ENCODE measurements at places on chromosomes 6 and 20.

GRCh38 chr20:20427227-20427864 is 59.4 kb downstream of the INSM1 start:
- DNase-seq, result no peak

DNA sequence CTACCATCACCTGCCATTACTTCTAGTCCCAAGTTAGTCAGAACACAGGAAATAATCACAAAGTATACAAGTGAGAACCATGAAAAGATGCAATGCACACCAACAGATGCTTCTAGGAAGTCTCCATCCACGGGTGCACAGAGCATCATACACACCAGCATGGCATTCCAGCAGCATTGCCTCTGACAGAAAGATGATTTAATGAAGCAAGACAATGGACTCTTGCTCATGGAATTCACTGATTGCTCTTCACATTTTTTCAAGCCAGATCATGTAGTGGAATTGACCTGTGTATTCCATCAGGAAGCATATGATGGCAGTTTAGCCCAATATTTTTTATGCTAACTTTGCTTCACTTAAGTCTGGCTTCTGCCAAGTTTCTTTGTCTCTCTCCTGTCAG is 406.3 kb upstream of the RGS17 start:
- no peak for DNase-seq

- DNase-seq, result no peak
These were observed 77.8 kb upstream of the PHACTR3 start for GRCh38 chr20:59526242-59527225.

DNA sequence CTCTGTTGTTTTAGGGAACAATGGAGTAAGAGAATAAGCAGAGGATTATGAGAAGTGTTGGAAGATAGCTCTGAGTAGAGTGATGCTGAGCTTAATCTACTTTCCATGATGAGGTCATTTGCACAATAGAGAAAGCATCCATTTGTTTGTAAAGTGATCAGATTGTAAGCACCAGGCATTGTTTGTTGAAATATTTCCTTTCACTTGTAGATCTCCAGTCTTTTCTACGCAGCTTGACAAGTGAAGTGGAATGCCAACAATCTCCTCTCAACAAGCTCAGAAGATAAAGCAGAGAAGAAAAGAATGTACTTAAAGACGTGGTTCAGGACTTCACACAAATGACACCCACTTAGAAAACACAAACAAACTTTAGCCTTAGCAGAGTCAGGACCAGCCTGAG is 80.1 kb upstream of the MARCKS start:
- no peak for DNase-seq

DNA sequence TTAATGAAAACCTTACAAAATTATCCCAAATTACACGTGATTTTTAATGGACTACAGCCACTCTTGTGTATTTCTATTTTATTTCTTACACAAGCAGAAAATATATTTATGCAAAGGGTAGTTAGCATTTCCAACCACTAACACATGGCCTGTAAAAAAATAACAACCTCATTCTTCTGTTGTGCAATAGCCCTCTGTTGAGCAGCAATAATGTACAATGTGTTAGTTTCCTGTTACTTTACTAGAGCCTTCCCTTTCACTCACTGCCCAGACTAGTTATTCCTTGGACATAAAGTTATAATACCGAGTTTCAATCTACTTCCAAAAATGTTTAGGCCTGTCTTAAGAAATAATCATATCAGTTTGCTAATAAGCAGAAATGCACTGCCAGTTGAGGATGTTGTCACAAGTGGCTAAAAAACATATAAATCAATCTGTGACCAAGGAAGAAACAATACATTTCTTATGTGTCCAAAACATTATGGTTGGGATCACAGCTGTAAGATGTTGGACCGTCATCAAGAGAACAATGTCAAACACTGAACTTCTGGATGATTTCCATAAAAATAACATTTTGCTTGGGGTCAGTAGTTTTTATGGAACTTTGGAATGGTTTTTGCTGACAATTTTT is 73.6 kb upstream of the RNF146 start:
- no peak for DNase-seq

GRCh38 chr6:159689001-159689400 is 4.0 kb downstream of the SOD2 start:
- no peak for DNase-seq

GRCh38 chr20:17391127-17391771 is 139.9 kb downstream of the BFSP1 start:
- no peak for DNase-seq

GRCh38 chr20:58405504-58406291 is 16.7 kb downstream of the VAPB start:
- DNase-seq, result no peak

DNA sequence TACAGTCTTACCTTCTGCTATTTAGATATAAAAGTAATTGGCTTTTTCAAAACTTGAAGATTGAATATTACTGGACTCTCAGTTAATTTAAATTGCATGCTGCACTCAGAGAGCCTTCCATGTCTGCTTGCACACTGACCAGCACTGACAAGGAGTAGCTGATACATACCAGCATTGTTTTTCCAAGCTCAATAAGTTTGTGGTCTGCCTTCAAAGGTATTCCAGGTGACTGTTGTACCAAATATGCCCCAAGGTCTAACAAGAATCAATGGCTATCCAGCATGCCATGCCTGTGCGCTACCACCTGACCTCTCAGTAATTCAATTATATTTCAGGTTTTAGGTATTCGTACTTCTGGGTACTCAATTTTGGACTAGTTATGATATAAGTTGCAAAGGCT is 30.0 kb downstream of the BEND6 start:
- no peak for DNase-seq

- DNase-seq, result no peak
These were observed 423.2 kb upstream of the JARID2 start for GRCh38 chr6:14822679-14823078.

- no peak for DNase-seq
These were observed 19.8 kb upstream of the TGM3 start for GRCh38 chr20:2276015-2276414.

DNA sequence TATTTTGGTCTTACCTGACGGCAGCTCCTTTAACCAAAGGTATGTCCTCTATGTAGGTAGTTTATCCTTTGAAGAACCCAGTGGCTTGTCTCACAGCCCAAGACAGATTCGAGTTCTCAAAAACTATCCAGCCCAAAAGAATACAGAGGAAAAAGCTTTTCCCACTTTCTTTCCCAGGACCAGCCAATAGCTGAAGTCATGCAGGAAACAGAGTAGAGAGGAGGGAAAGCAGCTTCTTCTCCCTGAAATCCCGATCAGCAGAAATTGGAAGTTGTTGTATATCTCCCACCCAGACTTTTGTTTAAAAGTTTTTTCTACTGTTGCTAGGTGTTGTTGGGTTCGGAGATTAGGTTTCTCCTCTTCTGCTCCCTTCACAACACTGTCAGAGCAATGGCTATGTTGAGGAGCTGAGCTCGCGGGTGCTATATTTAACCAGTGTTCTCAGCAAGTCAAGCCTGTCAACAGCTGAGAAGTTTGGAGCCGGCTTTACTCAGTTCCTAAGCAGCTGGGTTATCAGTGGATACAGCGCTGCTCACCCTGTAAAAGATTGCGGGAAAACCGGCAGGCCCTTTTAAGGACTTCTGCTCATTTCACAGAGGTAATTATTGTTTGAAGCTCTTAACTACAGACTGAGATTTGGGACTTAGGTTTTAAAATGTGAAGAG is at the start of gene FILIP1:
Gene FILIP1, minus strand, starts transcription at position 401 of the 665 bp plus-strand sequence. CDS start 78,828 bp downstream, outside the sequence.
- no peak for DNase-seq

DNA sequence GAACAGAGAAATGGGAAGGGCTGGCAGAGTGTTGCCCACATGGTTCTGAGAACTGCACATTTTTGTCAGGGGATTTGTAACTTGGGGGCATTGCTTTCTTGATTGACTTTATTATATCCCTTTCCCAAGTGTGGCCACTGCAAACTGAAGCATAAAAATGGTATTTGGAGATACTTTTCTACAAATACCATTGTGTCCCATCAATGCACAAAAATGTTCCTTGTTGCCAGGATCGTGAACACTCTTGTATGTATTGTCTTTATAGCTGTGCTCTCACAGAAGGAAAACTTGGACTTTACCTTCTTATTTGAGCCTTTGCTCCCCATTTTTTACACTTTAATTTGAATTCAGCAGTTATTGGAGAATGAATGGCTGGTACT is 57.1 kb upstream of the C20orf144 start:
- DNase-seq, result no peak

DNA sequence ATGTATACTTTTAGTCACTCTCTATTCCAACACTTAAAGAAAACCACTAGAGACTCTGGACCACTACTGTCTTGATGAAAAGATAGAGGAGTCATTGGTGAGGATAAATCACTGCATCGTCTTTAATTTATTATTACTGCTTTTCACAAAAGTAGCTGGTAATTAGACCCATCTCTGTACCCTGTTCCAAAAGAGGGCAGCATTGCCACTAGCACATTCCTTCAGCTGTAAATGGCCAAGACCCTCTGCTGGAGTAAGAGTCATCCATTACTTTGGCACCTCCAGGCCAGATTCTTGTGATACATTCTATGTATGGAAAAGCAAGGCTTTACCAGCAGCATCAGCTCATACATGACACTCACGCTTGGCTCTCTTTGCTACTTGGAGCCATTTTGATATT is 49.5 kb upstream of the PREP start:
- no peak for DNase-seq

- no peak for DNase-seq
These were observed 49.9 kb upstream of the TMEM30A start for GRCh38 chr6:75334266-75335040.

- DNase-seq, result no peak
These were observed 97.0 kb downstream of the KCNB1 start for GRCh38 chr20:49385465-49385864.

GRCh38 chr6:126210398-126211075 is 129.4 kb upstream of the CENPW start:
- no peak for DNase-seq

DNA sequence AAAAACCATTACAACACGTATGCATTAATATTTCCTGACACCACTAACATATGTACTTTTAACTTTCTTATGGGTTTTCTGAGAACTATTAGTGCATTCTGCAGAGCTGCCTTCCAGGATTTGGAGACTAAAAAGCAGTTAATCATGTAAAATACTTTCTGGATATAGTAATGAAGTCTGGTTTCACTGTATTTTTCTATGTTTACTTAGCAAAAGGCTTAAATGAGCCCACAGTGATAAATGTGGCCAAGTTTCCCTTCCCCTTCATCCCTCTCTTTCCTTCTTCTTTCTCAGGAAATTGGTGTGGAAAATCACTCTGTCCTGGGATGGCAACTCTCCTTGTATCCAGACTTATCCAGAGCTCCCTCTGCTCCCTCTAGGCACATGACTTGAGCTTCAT is 29.7 kb upstream of the ENPP1 start:
- no peak for DNase-seq

DNA sequence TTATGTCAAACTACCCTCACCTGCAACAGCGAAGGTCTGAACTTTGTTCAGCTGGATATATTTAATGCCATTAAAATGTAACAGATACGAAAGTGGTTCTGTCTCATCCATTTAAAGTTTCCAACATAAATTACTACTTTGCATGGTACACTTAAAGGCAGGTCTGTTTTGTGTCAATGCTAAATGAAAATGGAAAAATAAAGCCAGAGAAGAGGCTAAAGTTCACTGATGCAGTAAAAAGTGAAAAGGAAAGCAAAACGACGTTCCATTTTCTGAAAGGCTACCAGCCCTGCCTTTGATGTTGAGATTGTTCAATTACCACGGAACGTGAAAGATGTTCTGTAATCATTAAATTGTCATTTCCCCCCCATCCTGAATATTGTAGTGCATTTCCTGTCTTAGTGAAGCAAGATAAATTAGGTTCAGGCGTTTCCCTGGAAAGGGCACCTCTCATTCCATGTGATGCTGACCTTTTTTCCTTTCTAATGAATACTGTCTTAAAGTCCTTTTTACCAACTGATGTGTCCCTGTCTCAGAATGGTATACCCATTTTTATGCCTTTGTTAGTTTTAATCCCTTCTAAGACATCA is 334.7 kb upstream of the JAG1 start:
- DNase-seq, result no peak

- DNase-seq, result no peak
These were observed 187.9 kb upstream of the GMDS start for GRCh38 chr6:2433266-2433665.

DNA sequence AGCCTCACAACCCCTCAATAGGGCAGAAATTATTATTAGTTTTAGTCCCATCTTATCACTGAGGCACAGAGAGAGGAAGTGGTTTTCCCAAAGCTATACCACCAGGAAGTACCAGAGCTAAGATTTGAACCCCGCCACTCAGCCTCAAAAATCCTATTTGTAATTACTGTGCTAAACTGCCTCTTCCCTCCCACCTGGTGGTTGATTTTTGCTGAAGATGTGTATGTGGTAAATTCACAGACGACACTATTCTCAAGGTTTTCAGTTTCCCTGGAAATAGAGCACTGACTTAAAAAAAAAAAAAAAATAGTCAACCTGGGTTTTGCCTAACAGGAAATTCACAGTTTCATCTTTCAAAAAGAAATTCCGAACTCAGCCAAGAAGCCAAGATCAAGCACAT is 57.9 kb downstream of the TSHZ2 start:
- no peak for DNase-seq

DNA sequence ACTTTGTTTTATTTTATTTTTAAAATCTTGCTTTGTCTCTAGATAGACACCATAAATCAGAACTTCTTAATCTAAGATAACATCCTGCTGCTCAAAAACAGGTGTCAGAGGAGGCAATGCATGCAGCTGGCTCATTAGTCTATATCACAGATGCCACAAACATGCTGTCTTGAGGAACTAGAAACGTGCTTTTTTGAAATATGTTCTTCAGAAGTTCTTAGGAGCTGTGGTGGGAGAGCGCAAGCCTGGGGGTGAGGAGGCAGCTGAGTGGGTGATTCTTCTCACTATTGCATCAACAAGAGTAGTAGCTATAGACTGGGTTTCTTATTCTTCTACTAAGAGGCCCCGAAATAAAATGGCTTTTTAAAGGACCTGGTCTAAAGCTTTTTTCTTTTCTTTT is 23.4 kb downstream of the IL22RA2 start:
- no peak for DNase-seq

DNA sequence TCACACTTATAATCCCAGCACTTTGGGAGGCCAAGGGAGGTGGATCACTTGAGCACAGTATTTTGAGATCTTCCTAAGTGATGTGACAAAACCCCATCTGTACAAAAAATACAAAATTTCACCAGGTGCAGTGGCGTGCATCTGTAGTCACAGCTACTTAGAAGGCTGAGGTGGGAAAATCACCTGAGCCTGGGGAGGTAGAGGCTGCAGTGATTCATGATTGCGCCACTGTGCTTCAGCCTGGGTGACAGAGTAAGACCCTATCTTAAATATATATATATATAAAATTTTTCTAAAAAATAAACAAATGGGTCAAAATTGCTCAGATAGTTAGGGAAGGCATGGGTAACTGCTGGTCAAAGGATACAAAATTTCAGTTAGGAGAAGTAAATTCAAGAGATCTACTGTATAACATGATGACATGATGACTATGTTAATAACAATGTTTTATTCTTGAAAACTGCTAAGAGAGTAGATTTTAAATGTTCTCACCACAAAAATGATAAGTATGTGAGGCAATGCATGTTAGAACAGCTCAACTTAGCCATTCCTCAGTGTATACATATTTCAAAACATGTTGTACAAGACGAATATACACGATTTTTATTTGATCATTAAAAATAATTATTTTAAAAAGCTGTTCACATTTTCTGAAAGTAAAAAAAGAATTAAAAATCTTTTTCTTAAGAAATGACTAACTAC is 24.4 kb downstream of the TBC1D32 start:
- DNase-seq, result no peak

GRCh38 chr20:17925141-17925939 is 43.3 kb downstream of the SNX5 start:
- DNase-seq, result no peak

GRCh38 chr6:154993026-154993425 is 2.1 kb upstream of the TIAM2 start:
- no peak for DNase-seq

GRCh38 chr20:38297916-38298674 is 5.9 kb upstream of the BPI start:
- DNase-seq, result no peak

All from HuH-7.5 (cell line).